ENCODE measurements at places on chromosomes 5 and 9. TPM values are rescaled to one million over a fixed set of nuclear protein-coding genes. Genes with fewer than 3 reads are reported as not detected.

Gene CAMK2A
- total RNA-seq: 0.49 TPM

Gene SLC4A9
- total RNA-seq: 0.25 TPM

Gene SPAG8
- not detected for total RNA-seq

Gene GBGT1
- total RNA-seq: 27.0 TPM

Gene CCDC192
- total RNA-seq: not detected

Gene CFAP90
- 2.5 TPM for total RNA-seq

DNA sequence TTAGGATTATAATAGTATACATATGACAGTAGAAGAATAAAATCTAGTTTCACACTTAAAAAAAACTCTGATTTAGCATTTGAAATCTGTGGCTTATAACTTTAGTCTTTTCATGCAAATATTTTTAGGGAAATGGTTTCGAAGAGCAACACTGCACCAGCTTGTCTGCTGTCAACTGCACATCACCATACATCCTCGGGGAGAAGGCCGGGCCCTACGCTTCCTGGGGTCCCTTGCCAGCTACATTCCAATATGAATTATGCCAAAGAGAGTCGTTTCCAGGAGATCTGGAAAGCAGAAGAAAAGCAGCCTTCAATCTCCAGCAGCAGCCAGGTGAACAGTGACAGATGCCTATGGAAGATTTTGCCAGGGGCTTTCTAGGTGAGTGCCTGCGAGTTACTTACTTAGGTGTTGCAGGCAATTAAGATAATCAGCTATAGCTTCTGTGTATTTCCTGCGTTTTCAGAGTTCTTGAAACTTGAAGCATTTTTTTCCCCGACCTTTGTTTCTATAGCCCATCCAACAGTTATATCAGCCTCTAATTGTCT lies 166.8 kb downstream of the TRPM3 start:
- DNase-seq: no peak

DNA sequence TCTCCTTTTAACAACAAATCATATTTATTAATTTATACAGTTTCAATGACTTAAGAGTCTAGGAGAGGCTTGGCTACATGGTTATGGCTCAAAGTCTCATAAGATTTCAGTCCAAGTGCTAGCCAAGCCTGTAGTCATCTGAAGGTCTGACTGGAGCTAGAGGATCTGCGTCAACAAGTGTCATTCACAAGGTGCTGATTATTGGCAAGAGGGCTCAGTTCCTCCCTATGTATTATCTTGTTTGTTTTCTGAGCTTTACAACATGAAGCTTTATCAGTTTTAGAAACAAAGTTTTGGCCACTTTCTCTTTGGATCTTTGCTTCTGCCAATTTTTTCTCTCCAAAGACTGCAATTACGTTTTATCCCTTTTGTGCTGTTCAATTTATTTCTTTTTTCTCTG lies 94.7 kb downstream of the RICTOR start:
- DNase-seq: no peak

- no peak for DNase-seq
Observed at GRCh38 chr5:128257076-128257475, 173.5 kb downstream of the SLC12A2 start.

GRCh38 chr5:173201636-173202265 lies 33.3 kb downstream of the NKX2-5 start:
- DNase-seq: no peak

DNA sequence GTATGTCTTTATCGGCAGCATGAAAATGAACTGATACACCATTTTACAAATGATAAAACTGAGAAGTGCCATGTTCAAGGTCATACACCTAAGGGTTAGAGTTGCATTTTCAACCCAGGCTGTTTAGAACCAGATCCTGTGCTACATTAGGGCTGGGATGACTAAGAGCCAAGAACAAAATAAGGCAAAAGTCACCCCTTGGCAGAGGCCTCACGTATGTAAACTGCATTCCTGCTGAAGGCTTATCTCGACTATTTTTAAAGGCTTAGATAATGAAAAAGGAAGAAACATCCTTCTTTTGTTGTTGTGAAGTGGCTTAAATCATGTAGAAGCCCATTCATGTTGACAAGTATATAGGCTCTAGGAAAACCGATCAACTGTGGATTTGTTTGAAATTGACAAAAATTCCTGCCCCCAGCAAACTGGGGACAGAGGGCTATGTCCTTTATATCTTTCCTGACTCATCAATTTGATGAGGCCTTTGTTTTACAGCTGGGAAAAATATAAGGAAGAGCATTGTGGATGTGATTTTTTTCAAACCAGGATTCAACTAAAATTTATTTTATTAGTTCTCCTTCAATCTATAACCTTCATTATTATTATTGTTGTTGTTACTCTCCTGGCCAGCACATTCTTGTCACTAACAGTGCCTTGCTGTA lies 196.5 kb downstream of the SNX18 start:
- DNase-seq: no peak

DNA sequence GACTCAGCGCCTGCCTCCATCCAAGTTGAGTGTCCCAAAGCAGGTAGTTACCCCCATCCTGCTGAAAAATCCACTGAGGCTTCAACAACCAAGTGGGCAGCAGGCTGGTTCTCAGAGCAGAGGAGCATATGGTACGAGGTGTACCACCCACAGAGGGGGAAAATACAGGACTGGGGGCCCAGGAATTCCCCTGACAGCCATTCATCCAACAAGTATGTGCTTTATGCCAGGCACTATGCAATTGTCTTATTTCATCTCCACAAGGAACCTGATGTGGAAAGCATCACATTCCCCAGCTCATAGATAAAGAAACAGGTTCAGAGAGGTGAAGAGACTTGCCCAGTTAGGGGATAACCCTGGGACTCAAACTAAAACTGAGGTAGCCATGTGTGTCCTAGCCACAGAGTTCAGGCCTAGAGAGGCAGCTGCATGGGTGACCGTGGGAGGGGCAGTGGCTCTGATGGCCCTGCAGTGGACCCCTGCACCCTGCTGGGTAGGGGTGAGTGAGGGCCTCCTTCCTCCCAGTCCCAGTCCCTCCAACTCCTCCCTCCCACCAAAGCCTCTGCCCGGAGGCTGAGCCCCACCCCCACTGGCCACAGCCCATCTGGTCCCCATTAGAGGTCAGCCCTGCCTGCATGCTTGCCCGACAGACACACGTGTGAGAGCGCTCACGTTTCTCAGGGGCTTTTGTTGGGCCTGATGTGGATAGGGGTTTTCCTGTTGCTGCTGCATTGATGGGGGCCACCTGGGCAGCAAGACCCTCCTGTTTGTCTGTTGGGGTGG lies 11.5 kb downstream of the PDLIM4 start:
- peak; percentile 81 for DNase-seq

DNA sequence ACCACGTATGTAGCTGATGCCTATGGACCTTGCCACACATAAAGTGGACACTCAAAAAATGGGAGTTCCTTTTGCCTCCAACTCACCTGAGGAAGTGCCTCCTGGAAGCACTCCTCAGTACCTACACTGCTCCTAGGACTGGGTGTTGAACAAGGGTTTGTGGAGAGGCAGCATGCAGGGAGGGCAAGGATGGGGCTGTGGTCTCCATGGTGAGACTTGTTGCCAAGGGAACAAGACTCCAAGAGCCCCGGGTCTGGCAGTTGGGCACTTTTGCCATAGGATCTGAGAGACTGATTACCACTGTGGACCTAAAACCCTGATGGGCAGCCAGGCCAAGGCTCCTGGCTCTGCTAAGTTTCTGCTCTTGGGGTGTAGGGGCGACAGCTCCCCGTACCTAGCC lies 6.9 kb upstream of the NR5A1 start:
- no peak for DNase-seq

DNA sequence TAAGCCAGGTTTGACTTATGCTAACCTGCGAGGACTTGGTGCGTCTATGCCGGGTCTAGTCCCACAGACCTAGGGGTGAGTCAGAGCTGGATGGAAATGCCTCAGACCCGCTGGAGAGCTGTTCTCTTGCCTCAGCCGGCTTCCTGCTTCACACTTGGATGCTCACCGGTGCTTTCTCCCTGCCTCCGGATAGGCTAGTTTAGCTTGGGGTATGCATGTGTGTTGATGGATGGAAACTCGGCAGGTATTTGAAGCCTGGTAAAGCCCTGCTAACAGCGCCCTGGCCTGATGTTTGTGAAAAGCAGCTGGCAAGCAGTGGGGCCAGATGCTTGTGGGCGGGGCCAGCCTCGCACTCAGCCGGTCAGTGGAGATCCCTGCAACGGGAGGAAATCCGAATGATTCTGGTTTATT lies 29.3 kb downstream of the PRRC2B start:
- DNase-seq: no peak

DNA sequence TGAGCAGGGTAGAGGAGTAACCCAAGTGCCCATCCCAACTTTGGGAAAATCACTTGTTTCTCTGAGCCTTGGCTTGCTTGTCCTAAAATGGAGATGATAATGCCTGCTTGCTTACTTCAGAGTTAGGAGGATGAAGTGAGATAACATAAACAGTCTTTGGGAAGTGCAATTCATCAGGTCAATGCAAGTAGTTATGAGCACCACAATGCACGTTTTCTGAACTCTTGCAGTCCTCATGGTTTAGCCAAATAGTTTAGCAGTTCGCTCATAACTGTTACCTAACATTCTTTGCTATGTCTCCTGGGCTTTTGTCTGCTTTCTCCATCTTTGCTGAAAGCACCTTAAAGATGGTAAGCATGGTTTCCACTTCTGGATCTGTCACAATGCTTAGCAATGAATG lies 270.0 kb downstream of the ADAMTSL1 start:
- DNase-seq: no peak

- DNase-seq: no peak
Observed at GRCh38 chr9:84947412-84947972, 278.0 kb downstream of the NTRK2 start.

- no peak for DNase-seq
Observed at GRCh38 chr9:34623374-34624235, 3.3 kb upstream of the DCTN3 start.
